ENCODE measurements at places on chromosomes 12 and 14.

DNA sequence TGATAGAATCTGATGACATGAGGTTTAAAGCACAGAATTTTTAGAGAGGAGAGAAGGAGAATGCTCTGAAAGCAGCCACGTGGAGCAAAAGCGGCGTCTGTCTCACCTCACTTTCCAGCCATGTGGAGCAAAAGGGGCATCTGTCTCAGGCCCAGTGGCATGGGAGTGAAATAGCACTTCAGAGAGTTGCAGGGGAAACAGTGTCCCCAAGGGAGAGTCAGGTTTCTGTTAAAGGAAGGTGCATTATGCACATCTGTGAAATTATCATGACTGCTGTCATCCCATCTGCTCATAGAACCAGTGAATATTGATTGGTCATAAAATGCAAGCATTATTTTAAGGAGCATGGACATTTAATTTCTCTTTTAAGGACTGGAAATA lies 124.0 kb downstream of the BICD1 start:
- DNase-seq, result no peak

DNA sequence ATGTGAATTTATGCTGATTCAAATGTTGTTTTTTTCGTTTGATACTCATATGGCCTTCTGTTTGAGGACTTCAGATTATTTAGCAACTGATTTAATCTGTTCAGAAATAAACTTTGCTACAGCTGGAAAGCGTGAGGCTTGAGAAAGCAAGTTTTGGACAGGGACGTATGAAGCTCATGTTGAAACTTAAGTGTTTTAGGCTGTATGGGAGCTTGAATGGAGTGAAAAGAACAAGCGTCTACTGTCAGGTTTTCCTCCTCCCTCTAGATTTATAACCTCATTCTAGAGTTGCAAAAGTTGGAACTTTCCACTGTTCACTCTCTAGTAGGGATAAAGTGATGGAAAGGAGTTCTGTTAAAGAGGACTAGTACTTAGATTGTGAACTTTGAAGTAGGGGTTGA lies 1.0 kb downstream of the PRPF39 start:
- no peak for DNase-seq

DNA sequence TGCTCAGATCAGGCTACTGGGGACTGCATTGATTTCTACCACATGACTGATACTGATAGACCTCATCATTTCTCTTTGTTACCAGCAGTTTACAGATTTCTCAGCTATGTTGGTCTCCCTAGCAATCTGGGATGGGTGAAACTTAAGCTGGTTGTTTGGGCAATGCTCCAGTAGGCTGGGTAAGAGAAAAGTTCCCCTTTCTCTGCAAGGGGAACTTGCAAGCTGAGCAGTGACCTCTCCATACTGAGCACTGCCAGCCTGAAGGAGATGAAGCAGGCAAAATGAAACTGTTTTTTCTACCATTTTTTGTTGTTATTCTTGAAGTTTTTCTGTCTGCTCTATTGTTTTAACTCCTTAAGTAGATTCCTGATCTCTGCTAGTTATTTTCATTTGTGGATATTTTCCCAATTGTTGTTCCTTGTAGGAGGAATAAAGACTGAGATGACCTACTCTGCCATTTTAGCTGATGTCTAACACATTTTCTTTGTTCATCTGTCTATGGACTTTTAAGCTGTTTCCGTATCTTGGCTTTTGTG lies 1.3 kb upstream of the OR4M1 start:
- no peak for DNase-seq

DNA sequence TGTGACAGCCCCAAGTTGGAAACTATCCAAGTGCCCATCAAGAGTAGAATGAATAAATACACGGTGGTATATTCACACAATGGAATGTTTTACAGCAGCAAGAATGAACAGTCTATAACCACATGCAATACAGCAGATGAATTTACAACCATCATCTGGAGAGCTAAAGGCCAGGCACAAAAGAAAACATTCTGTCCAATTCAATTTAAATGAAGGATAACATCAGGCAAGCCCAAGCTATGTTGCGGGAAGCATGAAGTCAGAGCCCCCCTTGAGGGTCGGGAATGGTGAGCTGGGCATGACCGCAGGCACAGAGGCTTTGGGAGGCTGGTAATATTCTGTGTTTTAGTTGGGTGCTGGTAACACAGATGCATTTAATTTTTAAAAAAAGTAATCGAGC lies 76.0 kb downstream of the SYNE3 start:
- DNase-seq, result no peak

GRCh38 chr14:38567703-38568102 lies 311.8 kb upstream of the CLEC14A start:
- DNase-seq, result no peak

- DNase-seq, result no peak
Observed at GRCh38 chr12:53791735-53792326, 40.1 kb upstream of the CISTR start.

GRCh38 chr14:71478542-71478941 lies 453.7 kb upstream of the RGS6 start:
- peak; percentile 23 for DNase-seq

GRCh38 chr12:47166365-47166764 lies 86.6 kb upstream of the AMIGO2 start:
- DNase-seq, result no peak

GRCh38 chr12:88982694-88983093 lies 369.6 kb downstream of the DUSP6 start:
- no peak for DNase-seq

- no peak for DNase-seq
Observed at GRCh38 chr12:103958621-103959020, 7.1 kb upstream of the TDG start.

DNA sequence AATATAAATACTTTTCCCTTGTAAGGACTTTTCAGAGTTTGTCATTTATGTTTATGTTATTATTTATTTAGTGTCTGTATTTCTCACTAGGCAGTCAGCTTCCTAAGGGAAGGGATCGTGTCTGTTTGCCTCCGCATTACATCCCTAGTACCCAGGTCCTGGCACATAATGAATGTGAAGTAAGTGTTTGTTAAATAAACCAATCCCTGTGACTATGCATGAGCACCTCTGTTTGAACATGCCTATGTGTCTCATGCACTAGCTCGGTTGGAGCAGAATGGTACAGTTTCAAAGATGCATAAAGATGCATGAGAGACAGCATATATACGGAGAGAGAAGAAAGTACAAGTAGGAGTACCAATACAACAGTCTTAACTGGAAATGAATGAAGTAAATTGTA lies 99.3 kb downstream of the KIF21A start:
- DNase-seq, result no peak

GRCh38 chr12:46152456-46152855 lies 116.4 kb downstream of the SLC38A1 start:
- no peak for DNase-seq

DNA sequence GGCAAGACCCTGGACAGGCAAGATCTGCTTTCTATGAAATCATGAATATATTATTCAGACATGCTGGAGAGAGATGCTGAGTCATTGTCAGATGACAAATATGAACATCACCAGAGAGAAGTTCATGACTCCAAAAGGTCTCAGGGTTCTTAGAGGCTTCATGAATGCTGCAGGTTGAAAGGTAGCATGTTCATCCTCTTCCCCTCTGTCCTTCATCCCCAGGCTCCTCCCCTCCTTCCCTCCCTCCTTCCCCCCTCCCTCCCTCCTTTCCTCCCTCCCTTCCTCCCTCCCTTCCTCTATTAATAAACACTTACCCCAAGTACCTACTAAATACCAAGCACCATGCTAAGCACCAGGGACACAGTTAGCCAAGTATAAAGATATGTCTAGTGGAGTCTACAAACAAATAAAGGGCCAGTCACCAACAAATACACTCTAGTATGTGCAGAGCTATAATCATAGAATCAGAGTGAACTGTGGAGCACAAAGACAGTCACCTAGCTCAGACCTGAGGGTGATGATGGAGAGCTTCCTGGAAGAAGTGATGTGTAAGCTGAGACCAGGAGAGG lies 46.2 kb downstream of the RPH3A start:
- no peak for DNase-seq

DNA sequence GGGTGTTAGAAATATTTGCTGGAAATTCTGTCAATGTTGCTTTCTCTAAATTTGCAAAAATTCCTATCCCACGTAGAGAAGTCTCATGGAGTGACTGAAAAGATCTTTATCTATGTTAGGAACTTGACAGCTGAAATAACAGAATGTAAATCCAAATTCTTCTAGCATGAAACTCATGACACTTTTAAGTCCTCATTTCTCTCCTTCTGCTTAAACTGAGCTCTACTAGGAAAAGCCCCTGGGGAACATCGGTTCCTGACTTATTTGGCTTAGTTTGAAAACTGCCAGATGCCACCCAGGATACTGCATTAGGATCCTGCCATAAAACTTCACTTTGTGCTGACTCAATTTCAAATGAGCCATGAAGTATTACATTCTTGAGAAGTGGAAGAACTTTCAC lies 426.0 kb downstream of the GALC start:
- no peak for DNase-seq

DNA sequence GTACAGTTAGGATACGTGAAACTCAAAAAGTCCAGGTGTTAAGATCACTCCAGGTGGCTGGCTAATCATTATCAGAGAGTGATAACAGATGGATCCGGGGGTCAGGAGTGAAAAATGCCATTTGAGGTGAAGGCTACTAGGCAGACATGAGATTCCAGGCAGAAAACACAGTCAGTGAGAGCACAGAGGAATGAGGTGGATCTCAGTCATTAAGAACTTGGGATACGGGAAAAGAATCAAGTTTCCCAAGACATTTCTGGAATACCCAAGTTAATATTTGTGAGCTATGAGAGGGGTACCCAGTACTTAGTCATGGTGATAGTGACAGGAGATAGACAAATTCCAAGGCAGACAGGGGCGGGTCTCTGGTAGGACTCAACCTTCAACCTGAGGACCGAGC lies 94.6 kb upstream of the ALG10B start:
- no peak for DNase-seq

DNA sequence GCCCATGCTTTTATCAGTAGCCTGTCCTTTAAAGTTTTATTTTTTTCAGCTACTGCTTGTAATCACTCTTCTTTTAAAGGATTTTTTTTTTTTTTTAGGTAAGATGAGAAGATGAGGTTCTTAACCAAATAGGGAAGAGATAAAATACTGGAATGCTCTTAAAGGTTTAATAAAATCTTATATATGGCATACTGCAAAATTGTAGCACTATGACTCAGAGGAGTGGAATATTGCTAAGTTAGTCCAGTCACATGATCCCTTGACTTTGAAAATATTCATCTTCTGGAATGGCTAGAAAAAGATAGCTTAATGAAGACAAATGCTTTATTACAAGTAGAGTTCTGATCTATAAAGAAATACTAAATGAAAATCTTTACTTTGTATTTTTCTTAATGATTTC lies 116.6 kb downstream of the NAV3 start:
- DNase-seq, result no peak

DNA sequence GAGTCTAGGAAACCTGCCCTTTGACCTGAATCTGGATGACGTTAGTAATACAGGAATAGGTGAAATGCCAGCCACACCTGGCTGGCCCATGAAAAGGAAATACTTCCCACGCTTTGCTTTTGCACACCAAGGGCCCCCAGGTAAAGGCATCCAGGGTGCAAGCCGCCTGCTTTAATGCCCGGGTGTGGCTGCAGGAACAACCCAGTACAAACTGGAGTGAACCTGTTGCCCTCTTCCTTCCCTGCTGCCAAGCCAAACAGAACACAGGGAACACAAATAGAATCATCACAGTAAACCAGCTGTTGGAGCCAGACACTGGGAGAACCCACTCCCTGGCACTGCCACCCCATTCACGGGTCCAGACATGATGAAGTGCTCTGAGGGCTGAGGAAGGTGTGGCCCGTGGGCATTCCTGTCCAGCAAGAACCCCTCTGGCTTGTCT lies 24.2 kb upstream of the FOS start:
- no peak for DNase-seq

DNA sequence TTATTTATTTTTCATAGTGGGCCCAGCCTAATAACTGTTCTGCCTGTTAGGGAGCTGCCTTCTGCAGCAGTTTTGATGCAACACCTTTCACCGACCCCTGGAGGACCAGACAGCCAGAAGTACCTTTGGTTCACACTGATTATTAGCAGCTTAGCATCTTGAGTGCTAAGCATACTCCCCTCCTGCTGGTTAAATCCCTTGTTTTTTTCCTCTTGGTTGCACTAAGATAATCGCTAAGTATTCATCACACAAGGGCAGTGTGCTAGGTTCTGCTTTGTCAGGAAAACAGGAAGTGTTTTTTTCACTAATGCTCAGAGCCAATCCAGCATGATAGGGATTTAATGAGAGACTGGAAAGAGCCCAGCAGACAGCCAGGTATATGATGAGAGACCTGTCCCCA lies 437.0 kb downstream of the FUT8 start:
- DNase-seq, result no peak

DNA sequence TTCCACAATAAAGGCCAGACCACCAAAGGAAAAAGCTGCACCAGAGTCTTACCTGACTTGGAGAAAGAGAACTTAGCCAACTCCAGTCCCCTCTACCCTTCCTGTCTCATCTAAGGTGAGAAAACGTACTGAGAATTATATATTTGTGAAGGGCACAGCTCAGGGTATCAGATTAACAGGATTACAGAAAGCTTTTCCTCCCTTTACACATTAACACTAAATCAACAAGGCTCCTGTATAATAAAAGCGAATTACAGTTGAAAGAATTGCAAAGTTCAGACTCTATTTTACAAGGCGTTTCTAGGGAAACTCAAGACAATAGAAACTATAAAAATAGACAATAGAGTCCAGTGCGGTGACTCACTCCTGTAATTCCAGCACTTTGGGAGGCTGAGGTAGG lies 82.7 kb upstream of the RPL10L start:
- no peak for DNase-seq

DNA sequence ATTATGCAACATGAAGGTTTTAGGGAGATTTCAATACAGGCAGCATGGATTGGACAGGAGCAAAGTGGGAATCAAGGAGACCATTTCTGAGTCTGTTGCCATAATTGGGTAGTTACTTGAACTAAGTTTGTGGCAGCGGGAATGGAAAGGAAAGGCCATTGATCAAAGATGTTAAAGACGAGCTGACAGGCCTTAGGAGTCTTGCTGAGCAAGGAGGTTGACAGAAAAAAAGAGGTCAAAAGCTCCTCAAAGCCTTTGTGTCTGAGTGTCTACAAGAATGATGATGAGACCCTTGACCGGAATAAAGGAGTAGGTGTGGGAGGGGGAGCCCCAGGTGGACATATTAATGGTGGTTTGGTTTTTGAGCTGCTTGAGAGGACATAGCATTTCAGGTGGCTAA lies 9.4 kb downstream of the PLEKHA5 start:
- no peak for DNase-seq

DNA sequence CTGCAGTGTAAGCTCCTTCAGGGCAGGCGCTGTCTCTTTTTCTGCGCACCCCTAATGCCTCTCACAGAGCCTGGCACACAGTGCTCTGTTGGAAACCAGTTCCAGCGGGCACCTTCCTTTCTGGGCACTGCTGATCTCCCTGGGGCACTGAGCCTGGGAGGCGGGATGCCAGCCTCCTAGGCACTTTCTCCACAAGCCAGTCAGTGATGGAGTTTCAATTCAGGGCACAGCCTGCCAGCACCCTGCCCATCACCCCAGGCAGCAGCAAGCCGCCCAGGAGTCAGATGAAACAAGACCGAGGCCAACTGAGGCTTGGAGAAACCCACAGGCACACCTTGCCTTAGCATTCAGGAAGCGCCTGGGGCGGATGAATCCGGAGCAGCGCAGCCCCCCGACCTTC lies 5.7 kb upstream of the CTDSP2 start:
- no peak for DNase-seq
